ENCODE measurements at places on chromosomes 11 and 22.

GRCh38 chr11:8026982-8027381 lies 39.8 kb downstream of the EIF3F start:
- DNase-seq, result no peak

DNA sequence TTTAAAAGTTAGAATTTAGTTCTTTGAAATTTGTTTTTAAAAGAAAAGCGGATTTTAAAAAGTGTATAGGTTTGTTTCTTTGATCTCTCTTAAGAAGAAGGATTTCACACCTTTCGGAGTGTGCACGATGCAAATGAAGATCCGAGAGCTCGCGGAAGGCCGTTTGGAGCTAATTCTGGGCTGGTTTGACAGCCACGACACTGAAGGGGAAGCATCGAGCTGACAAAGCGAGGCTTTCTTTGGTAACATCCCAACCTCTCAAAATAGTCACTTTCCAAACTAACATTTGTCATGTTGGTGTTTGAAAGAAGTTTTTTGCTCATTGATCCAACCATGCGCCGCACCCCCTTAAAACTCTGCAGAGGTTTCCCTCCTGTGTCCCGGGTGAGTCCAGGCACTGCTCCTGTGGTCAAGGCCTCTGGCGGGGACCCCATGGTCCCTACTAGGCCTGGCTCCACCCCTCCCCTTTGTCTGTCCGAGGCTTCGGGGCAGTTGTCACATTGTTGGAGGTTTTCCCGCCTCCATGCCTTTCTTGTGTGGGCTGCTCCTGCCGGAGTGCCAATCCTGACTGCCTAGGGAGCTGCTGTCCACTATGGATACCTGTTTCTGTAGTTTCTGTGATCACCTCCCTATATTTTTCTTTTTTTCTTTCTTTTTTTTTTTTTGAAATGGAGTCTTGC lies 39.7 kb downstream of the MPPED1 start:
- no peak for DNase-seq

DNA sequence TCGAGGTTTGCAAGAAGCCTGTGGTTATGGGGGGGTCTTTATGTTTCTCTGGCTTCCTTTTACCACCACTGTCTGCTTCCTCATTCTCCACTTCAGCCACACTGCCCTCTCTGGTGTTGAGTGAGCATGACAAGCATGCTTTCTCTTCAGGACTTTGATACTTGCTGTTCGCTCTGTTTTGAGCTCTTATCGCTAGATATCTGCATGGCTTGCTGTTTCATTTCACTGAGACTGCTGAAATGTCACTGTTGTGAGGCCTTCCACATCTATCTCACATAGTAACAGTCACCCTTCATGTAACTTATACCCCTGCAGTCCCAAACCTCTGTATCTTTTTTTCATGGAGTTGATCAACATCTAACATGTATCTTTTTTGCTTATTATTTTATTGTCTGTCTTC lies 59.8 kb downstream of the TMEM135 start:
- DNase-seq, result no peak

GRCh38 chr11:71568704-71569349 lies 3.5 kb downstream of the KRTAP5-10 start:
- no peak for DNase-seq

DNA sequence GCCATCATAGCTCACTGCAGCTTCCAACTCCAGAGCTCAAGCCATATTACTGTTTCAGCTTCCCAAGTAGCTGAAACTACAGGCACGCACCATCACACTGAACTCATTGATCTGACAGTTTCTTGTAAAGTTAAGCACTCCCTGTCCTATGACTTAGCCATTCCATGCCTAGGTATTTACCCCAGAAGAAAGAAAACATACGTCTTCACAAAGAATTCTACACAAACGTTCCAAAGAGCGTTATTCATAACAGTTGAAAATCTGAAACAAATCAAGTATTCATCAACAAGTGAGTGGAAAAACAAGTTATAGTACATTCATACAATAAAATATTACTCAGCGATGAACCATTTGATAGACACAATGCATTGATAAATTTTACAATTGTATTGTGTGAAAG lies 7.8 kb upstream of the NLRP10 start:
- no peak for DNase-seq

Measured in SW 1271 (cell line).